Uterus (tissue), 4 donors: ENCODE measurements at places on chromosomes 12 and 14. TPM values are rescaled to one million over a fixed set of nuclear protein-coding genes. Genes with fewer than 3 reads are reported as not detected.

GRCh38 chr12:29463198-29463597, 34.3 kb downstream of the OVCH1 start:
- no peak overlapping the region for H3K4me3 ChIP-seq
- no peaks in the 10 kb centered on the region for H3K4me1 ChIP-seq
- DNase-seq, result no peak

GRCh38 chr12:108312693-108313189, 26.4 kb downstream of the CMKLR1 start:
- no peak overlapping the region for H3K4me3 ChIP-seq
- no peaks in the 10 kb centered on the region for H3K36me3 ChIP-seq
- H3K4me1 ChIP-seq, result no peaks in the 10 kb centered on the region

ARHGEF25 gene
- 205 TPM for total RNA-seq

DNA sequence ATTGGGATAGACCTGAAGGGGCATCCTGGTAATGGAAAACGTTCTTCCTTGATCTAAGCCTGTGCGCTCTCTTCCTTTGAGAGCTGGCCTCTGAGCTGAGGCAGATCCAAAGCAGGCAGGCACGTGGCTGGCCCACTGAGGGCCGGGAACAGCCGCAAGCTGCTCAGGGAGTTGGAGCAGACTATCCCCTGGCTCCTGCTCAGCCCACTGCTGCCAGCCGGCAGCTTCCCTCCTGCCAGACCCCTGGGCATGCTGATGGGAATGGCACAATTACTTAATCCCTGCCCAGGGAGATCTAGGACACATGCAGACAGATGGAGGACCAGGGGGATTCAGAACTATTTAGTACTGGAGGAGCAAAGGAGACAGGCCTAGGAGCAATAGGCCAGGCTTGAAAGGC, 14.4 kb downstream of the NEUROD4 start:
- peaks cover 2% of the 10 kb centered on the region for H3K36me3 ChIP-seq
- no peak for DNase-seq
- H3K27ac ChIP-seq, result no peak overlapping the region
- H3K27me3 ChIP-seq, result no peaks in the 10 kb centered on the region

DNA sequence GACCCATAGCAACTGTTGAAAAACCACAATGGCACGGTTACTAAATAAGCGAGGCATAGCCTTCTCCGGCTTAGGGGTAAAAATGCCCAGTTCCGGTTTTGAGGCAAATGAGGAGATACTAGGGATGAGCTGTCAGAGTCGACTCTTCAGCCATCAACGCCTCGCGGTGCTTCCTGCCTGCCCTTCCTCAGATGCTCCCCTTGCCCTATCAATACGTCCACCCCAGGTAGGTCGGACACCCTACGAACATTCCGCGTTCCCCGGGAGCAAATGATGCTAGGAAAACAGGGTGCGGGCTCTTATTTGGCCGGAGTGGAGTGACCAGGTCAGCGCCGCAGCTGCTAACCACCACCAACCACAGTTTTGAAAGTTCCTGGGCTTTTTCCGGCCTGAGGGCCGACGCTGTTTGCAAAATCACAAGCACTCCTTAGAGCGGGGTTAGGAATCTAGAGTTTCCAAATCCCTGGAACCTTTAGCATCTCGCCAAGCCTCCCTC, 1.2 kb downstream of the SRSF9 start:
- no peaks in the 10 kb centered on the region for H3K4me1 ChIP-seq
- no peaks in the 10 kb centered on the region for H3K36me3 ChIP-seq
- no peak for DNase-seq
- peak overlapping the region; percentile 92 for H3K27ac ChIP-seq
- no peaks in the 10 kb centered on the region for H3K27me3 ChIP-seq

CCDC63 gene
- total RNA-seq, result not detected

- no peak for DNase-seq
- H3K36me3 ChIP-seq, result no peaks in the 10 kb centered on the region
- H3K4me1 ChIP-seq, result no peaks in the 10 kb centered on the region
- no peak overlapping the region for H3K4me3 ChIP-seq
- no peaks in the 10 kb centered on the region for H3K27me3 ChIP-seq
These were observed 41.2 kb downstream of the SLC38A1 start for GRCh38 chr12:46227616-46228015.

- DNase-seq, result no peak
- H3K4me3 ChIP-seq, result no peak overlapping the region
- peak overlapping the region; percentile 46 for H3K27ac ChIP-seq
These were observed 3.5 kb downstream of the LPAR5 start for GRCh38 chr12:6632026-6632983.
